ENCODE measurements at places on chromosomes 3 and 15.

DNA sequence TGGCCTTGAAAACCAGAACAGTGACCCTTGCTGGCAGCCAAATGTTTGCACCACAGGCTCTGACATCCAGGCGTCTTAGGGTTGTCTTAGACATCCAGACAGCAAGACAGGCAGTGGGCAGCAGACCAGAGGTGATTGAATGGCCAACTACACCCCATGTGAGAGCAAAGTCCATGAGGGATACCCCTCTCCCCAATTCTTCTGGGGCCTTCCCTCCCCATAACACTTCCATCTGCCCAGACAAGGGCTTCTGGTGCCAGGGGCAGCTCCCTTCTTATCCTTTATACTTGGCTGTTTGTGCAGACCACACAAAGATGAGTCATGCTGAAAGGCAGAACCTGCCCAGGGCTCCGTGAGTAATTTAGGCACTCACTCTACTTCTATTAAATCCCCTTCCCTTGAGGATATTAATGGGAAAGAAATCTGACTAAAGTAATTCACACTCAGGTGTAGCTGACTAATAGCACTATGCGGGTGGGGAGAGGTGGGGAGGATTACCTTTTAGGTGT lies 257.9 kb downstream of the UACA start:
- DNase-seq: peak; percentile 91

GRCh38 chr3:160129459-160130061 lies 95.7 kb upstream of the C3orf80 start:
- peak; percentile 94 for DNase-seq

GRCh38 chr3:124117486-124117885 lies 125.6 kb upstream of the ROPN1 start:
- DNase-seq: peak; percentile 80

DNA sequence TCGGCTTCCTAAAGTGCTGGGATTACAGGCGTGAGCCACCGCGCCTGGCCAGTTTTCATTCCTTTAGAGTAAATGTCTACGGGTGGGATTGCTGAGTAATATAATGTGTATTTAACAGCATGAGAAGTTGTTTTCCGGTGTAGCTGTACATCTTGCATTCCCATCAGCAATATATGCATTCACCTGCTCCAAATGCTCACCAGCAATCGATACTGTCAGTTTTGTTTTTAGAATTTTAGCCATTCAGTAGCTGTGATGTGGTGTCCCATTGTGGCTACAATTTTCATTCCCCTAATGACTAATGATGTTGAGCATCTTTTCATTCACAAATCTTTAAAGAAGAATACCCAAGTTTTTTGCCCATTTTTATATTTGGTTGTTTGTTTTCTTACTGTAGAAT lies 134.8 kb upstream of the RGMA start:
- DNase-seq: no peak

- DNase-seq: peak; percentile 10
These were observed 330.5 kb downstream of the ROBO2 start for GRCh38 chr3:77370413-77370812.

DNA sequence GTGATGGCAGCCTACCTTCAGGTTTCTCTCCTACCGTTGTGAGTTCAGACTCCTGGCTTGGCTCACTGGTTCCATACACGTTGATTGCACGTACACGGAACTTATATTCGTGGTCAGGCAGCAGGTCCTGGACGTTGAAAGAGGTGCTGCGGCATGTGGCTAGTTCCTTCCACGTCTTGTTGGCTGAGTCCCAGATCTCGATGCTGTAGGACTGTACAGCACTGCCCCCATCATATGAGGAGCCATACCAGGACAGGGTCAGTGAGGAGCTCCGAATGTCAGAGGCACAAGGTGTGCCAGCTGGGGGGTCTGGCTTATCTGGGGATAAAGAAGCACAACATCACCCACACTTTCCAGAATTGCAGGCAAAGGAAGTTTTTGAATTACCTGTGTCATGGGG lies 72.3 kb upstream of the HACD2 start:
- no peak for DNase-seq

DNA sequence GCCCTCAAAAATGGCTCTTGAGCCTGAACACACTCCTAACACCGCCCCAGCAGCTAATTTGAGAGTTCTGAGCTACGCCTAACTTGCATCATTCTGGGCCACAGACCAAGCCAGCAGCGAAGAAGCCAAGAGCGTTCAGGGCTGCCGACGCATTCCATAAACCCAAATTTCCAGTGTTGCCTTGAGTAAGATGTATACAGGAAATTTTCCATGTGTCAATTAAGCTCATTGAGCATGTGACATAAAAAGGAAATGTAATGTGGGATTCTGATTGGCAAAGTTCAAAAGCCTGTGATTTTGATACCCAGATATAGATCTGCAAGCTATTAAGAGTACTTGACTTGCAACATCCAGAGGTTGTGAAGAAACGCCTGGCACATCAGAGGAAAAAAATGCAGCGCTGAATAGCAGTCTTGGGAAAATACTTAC lies 148.6 kb upstream of the NR2F2 start:
- peak; percentile 28 for DNase-seq

- no peak for DNase-seq
These were observed 37.8 kb upstream of the FOXB1 start for GRCh38 chr15:59966262-59966661.

DNA sequence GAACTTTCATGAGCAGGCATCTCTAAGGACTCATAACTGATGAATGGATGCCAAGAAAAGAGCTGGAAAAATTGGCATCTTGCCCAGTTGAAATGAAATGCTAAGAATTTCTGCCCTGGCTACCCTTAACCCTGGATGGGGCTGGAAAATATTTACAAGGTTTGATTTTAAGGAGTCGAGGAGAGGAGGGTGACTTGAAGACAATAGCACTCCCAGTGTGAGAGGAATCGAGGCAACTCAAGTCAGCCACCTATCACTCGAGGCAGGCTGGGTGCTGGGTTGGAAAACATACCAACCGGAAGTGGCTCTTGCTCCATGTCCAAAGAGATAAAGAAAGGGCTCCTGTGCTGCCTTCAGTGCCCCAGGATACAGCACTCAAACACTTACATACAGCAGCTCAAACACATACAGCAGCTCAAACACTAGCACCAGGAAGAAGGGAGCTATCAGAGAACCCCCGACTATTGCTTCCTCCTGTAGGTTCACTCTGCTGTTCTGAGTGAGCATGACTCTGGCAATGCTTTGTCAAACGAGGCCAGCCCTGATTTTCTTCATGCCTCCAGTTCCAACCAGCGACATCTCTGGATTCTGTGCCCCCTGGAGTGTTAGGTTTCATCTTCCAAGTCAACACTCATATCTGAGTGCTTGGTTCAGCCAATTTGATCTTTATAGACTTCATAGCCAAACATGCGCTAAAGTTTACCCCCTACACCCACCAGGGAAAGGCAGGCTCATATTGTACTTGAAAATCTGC lies 4.9 kb downstream of the PRICKLE2 start:
- DNase-seq: peak; percentile 51

GRCh38 chr3:114615523-114616085 lies 321.8 kb downstream of the TIGIT start:
- DNase-seq: no peak

DNA sequence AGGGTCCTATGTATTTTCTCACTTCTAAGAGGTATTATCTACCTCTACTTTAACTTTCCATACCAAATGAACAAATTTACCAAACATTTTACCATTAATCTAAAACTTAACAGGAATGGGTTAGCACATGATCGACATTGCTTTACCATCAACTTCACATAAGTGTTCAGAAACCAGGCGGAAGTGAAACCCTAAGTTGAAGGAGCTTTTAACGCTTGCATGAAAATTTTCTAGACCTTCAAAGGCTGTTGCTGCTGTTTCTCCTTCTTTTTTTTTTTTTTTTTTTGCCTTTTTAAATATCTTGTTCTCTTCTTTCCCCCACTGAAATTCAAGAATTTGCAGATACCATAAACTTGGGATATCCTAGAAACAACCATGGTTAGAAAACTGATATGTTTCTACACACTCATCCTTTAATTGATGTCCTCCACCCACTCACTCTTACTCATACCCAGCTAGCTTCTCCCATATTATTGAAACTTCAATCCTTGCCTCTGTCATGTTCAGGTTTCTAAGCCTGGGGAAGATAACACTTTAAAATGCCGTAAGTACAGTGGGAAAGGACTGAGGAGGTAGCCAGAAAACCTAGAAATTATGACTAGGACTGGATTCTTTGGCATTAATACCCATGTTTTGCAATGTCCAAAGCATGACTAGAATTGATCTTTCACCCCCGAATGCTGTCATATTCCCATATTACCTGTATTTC lies 24.7 kb downstream of the MYO5A start:
- DNase-seq: peak; percentile 58

DNA sequence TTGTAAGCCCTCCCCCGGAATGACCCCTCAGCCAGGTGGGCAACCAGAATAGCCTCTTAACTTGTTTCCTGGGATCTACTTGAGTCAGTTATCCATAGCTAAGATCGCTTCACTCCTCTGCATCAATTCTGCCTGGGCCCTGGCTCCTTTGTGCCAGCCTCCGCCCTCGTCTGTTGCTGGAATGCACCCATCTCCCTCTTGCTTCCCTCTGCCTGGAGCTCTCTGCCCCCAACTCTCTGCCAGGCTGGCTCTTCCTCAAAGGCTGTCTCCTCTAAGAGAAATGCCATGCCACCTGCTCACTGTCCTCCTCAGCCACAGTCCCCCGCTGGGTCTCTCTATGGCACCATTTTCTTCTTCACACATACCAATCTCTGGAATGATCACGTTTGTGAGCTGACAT lies 240.8 kb downstream of the ADAMTS17 start:
- DNase-seq: no peak

- DNase-seq: peak; percentile 94
These were observed 108.5 kb downstream of the TNIK start for GRCh38 chr3:171351676-171352075.

DNA sequence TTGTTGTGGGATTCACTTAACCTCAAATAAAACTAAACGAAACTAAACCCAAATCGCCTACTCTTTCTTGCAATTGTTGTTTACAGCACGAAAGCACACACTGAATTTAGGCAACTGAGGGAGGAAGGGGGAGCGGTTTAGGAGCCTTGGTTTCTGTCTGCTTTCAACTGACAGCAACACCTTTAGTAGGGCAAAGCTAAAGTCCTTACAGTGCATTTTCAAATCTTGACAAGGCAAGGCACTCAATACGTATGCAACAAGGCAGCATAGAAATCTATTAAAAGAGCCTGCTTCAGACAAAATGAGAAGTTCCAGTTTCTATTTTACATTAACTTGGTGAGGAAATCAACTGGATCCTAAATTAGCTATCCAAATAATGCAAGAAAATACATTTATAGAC lies 174.6 kb downstream of the CHST2 start:
- no peak for DNase-seq

DNA sequence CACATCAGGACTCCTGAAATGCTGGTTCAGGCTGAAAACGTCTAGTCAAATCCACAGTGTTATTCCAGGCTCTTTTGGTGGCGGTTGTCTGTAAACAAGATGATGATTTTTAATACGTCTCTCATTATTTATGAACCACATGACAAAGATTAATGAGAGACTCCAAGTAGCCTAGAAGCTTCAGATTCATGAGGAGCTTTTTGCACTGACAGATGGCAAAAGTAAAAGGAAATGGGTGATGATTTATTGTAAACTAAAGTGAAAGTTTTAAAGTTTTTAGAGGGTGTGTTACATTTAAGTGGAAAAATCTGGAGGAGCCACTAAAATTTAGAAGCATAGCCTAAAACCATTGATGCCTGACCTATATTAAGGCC lies 77.0 kb downstream of the BBX start:
- no peak for DNase-seq

- DNase-seq: peak; percentile 85
These were observed 53.5 kb upstream of the DCBLD2 start for GRCh38 chr3:98954791-98955604.

GRCh38 chr15:56234804-56235203 lies 8.9 kb downstream of the RFX7 start:
- no peak for DNase-seq

- DNase-seq: no peak
These were observed 20.6 kb upstream of the SLC4A7 start for GRCh38 chr3:27504749-27505148.

DNA sequence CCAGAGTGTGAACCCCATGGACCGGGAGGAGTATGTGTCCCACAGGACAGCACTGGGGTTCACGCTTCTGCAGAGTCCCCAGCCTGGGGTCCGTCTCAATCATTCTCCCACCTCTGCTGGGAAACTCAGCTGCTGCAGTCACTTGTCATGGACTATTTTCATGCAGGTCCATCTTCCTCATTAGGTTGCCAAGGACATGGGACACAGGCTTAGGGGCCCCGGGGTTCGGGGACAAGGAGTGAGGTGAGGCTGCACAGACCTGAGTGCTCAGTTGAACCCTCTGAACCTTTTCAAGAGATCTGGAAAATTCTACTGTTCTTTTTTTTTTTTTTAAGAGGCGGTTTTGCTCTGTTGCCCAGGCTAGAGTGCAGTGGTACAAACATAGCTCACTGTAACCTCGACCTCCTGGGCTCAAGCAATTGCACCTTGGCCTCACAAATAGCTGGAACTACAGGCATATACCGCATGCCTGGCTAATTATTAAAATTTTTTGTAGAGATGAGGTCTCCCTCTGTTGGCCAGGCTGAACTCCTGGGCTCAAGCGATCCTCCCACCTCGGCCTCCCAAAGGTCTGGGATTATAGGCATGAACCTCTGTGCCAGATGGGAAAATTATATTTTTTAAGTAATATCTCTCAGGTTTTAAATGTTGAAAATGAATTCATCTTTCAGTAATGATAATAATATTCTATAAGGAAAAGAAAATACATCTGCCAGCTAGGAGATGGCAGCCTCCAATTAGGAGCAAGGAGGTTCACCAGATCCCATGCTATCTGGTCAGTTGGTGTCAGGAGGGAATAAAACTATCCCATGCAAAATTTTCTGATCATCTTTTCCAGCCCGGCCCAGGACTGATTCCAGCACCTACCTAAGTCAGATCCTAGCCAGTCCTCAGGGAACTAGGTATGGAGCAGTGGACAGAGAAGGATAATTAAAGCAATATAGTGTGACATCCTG lies 45.2 kb downstream of the RPN1 start:
- DNase-seq: no peak

GRCh38 chr15:28081594-28081993 lies 17.5 kb downstream of the OCA2 start:
- no peak for DNase-seq

- DNase-seq: no peak
These were observed 106.3 kb downstream of the KBTBD8 start for GRCh38 chr3:67104388-67104787.

DNA sequence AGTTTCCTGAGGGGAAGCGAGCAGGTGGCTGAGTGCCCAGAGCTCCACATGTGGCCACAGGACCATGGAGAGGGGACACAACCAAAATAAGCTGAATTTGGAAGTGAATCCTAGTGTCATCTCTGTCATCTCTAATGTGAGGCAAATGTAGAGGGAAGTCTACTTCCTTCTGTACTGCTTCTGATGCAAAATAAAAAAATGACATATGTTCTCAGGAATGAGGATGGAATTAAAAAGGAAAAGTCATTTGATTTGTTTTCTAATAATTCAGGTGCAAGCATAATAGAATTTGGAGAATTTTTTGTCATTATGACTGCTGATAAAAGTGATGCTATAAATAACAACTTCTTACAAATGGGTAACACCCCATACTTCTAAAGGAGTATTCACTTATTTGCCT lies 59.5 kb upstream of the POU1F1 start:
- DNase-seq: no peak

- DNase-seq: no peak
These were observed 25.9 kb upstream of the SMAD3 start for GRCh38 chr15:67039384-67040075.

- no peak for DNase-seq
These were observed 230.9 kb upstream of the UBE2E1 start for GRCh38 chr3:23574822-23575315.

Measured in ELR (cell line).